ENCODE measurements at places on chromosomes 3 and 15.

- no peak for DNase-seq
Measured at GRCh38 chr3:129038121-129038855, 22.3 kb upstream of the GP9 start.

- DNase-seq = no peak
Measured at GRCh38 chr3:154775821-154776548, 304.1 kb upstream of the MME start.

DNA sequence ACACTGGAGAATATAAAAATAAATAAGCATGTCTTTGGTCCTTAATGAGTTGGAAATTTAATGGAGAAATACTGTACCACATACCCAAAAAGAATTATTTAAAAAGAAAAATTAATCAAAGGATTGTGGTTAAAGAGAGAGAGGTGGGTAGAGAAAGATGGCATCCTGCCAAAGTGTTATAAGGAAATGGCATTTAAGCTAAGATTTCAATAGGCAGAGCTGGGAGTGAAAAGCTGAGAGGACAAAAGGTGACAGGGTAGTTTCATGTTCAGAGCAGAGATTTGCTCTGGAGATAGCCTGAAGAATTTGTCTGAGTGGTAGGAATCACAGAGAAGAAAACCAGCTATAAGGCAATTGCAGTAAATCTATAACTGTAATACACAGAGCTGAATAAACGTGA lies 181.0 kb downstream of the SI start:
- no peak for DNase-seq

DNA sequence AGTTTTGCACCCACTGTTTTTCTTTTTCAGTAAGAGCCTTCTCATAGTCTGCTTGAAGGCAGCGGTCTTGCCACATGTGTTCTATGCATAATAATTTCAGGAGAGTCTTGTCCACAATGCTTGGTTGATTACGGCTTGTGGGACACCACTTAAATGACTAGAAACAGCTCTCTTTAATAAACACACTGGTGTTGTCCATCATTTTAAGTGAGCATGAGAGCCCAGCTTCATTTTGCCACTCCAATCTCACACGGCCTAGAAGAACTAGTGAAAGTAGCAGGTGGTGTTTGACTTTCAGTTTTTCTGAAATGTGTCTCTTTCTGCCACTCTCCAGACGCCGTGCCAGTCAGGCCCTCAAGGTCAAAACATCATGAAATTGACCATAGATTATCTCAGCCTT lies 292.1 kb downstream of the LPP start:
- no peak for DNase-seq

GRCh38 chr15:88476635-88477060 lies 9.1 kb downstream of the MRPS11 start:
- no peak for DNase-seq

DNA sequence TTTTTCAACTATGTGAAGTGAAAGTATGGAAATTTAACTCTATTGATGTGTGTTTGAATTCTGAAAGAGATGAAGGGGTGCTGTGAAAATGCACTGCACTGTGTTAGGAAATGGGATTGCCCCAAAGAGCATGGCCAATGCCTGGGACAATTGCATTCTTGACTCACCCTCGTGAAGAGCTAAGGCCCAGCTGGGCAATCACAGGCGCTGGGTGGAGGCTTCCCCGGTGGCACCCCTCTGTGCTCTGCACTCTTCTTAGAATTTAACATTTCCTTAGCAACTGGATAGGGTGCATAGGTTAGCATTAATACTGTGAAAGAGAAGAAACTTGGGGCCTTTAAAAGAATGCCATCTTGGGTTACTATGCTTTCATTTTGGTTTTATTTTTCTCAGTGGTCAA lies 179.9 kb upstream of the GOLIM4 start:
- no peak for DNase-seq

DNA sequence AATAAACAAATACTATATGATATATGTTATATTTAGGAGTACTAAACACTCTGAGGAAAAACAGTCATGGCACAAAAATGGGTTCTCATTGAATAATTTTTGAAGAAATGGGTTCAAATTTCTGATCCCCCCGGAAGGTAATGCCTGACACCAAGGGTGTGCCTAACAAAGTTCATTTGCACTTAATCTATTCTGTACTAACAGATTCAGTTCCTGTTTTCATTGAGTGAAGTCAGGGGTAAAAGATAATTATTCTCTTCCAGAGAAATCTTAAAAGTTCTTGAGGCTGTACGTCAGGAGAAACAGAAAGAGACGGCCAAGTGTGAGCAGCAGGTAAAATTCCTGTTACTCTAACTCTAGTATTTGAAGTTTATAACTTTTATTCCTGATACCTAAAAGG lies 34.5 kb upstream of the TMEM42 start:
- no peak for DNase-seq

DNA sequence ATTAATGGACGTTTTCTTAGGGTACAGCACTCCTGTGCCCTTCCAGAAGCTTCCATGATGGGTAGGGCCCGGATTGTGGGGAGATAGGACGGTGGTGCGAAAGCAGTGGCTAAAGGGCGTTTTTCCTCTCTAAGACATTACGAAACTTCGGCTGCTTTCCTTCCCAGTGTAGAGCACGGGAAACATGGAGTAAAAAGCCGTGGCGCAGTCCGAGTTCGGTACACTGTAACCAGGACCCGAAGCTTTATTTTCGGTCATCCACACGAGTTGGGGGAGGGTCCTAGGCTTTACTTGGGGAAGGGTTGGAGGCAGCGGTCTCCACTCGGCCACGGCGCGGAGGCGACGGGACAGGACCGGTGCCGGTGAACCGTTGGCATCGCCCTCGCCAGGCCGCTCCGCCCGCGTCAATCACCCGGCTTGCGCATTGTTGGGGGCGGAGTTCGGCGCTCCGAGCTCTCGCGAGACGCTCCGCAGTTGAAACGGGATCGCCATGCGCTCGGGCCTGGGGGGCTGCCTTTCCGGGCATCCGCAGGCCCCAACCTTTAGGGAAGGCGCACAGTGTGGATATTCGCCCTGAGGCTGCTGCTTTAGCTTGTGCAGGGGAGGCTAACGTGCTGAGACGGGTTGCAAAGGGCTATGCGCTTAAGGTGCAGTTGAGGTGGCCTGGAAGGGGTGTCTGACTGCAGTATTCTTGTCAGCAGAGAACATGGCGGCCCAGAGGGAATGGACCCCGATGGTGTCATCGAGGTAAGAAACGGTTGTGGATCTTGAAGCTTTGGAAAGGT lies 546 bp downstream of the EIF4A2 start:
- DNase-seq = peak; percentile 75

DNA sequence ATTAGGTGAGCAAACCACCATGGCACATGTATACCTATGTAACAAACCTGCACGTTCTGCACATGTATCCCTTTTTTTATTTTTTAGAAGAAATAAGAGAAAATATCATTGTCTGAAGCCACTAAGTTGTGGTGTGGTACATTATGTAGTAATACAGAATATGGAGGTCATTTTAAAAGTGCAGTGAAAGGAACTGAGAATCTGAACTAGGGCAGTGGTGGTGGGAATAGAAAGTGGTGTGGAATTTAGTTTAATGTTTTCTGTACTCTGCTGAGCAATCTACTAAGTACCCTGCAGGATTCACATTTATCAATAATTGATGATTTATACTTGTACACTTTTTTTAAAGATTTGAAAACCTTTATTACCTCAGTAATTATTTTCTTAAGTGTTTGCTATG lies 283.5 kb downstream of the CHL1 start:
- DNase-seq = no peak

- no peak for DNase-seq
Measured at GRCh38 chr3:158105119-158105709, 1.0 kb downstream of the SHOX2 start.

DNA sequence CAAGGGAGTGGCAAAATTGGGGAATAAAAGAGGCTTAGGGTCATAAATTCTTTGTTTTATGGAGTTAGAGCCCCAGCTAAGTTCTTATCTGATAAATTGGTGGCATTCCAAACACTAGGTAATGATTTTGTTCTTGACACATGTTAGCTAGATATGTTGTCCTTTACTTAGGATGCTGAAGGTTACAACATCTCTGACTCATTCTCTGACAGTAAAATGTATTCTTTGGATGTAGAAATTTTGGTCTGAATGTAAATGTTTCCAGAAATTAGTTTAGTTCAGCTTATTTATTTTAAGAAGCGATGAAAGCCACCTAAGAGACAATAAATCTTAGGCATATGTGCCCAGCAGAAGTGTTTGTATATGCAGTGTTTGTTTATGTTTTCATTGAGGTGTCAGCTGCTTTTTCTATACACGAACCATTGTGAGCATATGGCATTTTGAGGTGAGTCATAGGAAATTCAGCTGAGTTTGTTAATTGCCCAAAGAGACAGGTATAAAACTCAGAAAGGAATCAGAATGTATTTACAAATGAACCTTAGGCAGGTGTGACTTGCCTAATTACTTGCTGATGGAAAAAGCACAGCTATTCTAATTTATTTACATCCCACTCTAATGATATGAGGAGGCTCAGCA lies 247.7 kb downstream of the AGBL1 start:
- no peak for DNase-seq

- no peak for DNase-seq
Measured at GRCh38 chr3:98772022-98772421, 8.9 kb downstream of the ST3GAL6 start.

GRCh38 chr3:124831628-124832199 lies 55.5 kb downstream of the ITGB5 start:
- DNase-seq = no peak

DNA sequence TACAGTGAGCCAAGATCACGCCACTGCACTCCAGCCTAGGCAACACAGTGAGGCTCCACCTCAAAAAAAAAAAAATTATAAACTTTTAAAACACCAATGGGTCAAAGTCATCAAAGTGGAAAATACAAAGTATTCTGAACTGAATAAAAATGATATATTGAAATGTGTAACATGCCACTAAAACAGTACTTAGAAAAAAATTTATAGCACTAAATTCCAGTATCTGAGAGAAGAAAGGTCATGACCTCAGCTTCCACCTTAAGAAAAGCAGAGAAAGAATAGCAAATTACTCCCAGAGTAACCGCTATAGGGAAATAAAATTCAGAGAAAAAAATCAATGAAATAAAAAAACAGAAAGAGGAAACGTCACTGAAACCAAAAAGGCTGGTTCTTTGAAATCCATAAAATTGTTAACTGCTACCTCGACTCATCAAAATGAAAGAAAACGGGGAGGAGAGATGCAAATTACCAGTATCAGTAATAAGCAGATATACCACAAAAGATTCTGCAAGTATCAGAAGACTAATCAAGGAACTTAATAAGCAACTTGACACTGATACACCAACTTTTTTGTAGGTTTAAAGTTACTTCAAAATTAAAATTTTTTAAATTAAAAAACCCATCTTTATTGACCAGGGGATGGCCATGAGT lies 20.8 kb downstream of the ATP13A3 start:
- DNase-seq = no peak

DNA sequence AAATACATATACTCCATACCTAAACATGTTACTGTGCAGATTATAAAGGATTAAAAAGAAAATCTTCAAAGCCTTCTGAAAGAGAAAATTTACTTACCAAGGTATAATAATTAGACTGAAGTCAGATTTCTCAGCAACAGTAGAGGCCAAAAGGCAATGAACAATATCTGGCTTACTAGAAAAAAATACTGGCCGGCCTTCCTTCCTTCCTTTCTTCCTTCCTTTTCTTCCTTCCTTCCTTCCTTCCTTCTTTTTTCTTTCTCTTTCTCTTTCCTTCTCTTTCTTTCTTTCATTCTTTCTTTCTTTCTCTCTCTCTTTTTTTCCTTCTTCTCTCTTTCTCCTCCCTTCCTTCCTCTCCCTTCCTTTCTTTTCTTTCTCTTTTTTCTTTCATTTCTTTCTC lies 209.6 kb downstream of the KCNH8 start:
- DNase-seq = no peak

- DNase-seq = no peak
Measured at GRCh38 chr3:105938806-105939205, 70.0 kb upstream of the CBLB start.

- peak; percentile 61 for DNase-seq
Measured at GRCh38 chr3:50121072-50122032, 32.6 kb downstream of the RBM5 start.

- no peak for DNase-seq
Measured at GRCh38 chr15:40048926-40049475, 10.0 kb upstream of the SRP14 start.

DNA sequence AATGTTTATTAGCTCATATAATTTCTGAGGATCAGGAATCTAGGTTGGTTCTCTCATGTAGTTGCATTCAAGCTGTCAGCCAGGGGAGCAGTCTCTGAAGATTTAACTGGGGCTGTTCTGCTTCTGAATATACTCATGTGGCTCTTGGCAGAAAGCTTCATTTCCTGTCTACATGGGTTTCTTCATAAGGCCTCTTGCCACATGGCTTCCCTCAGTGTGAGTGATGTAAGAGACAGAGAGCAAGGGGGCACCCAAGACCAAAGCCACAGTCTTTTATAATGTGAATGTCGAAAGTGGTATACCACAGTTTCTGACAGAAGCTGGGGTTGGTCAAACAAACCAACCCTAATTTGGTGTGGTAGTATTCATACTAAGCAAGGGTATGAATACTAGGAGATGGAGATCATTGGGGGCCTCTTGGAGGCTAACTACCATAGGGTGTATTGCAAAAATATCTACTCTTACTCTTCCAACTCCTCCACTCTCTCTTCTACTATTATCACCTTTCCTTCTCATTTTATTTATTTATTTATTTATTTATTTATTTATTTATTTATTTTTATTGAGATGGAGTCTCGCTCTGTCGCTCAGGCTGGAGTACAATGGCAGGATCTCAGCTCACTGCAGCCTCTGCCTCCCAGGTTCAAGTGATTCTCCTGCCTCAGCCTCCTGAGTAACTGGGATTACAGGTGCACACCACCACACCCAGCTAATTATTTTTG lies 123.8 kb downstream of the B3GALNT1 start:
- no peak for DNase-seq

DNA sequence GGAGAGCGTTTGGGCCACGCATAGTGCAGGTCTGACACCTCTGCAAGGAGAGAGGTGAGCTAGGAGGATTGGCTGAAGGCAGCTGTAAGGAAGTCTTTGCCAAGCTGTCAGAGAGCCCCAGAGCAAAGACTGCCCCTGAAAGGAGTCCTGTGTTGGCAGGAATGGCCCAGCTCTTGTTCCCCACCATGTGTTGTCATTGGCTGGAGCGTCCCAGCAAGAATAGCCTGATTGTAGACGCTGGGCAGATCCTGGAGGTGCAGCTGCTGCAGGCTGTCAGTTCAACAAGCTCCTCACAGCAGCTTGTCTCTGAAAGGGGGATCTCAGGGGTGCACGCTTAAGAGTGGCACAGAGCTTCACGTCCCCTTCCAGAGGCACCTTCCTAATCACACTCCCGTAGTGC lies 237.6 kb downstream of the FEZF2 start:
- DNase-seq = no peak

DNA sequence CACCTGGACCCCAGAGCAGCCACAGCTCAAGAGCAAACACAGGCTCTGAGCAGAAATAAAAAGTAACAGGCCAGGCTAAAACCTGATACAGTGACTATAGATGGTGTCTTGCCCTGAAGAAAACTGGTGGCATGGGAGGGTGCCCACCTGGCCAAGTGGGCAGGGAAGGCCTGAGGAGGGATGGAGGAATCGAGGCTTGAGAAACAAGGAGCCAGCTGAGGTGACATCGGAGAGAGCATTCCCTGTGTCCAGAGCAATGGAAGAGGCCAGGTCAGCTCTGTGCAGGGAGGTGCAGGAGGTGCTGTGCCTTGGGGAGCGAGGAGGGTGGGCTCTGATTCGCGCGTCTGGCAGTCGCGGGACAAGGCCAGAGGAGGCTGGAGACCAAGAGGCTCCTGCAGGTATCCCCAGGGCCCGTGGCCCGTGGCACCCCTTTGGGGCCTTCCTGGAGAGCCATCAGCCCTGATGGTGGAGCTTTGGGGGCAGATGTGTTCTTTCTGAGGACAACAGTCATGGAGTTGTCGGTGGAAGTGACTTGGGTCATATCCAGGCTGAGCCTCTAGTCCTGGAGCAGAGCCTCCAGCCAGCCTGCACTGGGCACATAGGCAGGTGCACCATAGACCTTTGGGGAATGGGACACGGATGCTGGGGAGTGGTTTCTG lies 56.1 kb downstream of the PLXNA1 start:
- DNase-seq = no peak
